Colonic mucosa (tissue), 4 donors: ENCODE measurements at places on chromosomes 7 and 10. TPM values are rescaled to one million over a fixed set of nuclear protein-coding genes. Genes with fewer than 3 reads are reported as not detected.
A peak's percentile ranks its signal among the peaks of the same experiment; 100 is the strongest.

DNA sequence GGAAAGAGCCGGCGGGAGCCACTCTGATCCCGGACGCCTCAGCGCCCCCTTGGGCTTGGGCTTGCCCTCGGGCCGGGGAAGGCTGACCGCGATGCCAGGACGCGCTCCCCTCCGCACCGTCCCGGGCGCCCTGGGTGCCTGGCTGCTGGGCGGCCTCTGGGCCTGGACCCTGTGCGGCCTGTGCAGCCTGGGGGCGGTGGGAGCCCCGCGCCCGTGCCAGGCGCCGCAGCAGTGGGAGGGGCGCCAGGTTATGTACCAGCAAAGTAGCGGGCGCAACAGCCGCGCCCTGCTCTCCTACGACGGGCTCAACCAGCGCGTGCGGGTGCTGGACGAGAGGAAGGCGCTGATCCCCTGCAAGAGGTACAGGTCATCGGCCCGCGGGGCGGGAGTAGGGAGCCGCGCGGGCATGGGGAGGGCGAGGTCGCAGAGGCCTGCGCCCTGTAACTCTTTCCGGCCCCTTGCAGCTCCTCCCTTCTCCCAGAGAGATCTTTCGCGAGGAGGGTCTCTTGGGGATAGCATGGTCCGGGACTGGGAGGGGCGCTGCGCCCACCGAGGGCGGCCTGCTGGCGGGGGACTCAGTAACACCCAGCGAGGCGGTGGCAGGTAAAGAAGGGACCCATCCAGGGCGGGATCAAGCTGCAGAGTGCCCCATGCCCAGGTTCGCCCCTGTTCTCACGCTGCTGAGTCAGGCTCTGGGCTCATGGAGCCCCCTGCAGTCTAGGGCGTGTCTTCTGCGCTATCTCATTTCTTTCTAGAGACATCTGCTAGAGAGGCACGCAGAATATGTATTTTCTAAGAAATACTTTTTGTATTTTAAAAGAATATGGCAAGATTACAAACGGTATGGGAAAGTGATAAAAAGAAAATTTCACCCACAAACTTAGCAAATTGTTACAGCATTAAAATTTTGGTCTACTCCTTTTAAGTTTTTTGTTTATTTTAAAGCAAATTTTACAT lies 687 bp downstream of the EPDR1 start:
- peak; percentile 46 for DNase-seq

- no peak for DNase-seq
Measured at GRCh38 chr7:50164559-50165170, 71.6 kb upstream of the ZPBP start.

- peak; percentile 78 for DNase-seq
Measured at GRCh38 chr10:3853547-3854303, 68.7 kb upstream of the KLF6 start.

- DNase-seq = no peak
Measured at GRCh38 chr7:130356121-130356875, 11.7 kb downstream of the CPA5 start.

GRCh38 chr7:100763556-100764140 lies 30.3 kb downstream of the ZAN start:
- DNase-seq = no peak

GRCh38 chr7:13181216-13181615 lies 493.8 kb downstream of the ARL4A start:
- DNase-seq = no peak

- DNase-seq = peak; percentile 47
Measured at GRCh38 chr10:96587264-96588059, 650 bp upstream of the TM9SF3 start.

- DNase-seq = no peak
Measured at GRCh38 chr10:48633381-48634197, 28.7 kb upstream of the ARHGAP22 start.

- DNase-seq = no peak
Measured at GRCh38 chr10:83706120-83706519, 433.2 kb upstream of the GHITM start.

DNA sequence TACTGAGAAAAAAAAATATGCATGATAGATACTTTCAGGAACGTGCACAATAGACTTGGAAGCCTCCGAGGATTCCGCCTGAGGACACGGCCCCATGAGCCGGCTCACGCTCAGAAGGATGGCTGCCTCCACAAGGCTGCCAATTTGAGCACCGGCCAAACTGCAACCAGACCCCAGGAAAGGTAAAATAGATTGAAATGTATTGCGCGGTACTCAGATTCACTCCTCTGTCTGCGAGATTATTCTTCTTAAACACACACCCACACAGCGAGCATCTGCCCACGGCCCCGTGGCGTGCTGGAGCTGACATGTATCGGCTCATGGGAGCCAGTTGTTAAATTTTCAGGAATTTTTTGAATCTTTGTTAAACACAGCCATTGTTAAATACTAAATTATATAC lies 653.2 kb upstream of the MKI67 start:
- DNase-seq = no peak

- no peak for DNase-seq
Measured at GRCh38 chr10:3763852-3764625, 21.0 kb downstream of the KLF6 start.

- no peak for DNase-seq
Measured at GRCh38 chr7:129370812-129371211, 63.4 kb upstream of the STRIP2 start.

DNA sequence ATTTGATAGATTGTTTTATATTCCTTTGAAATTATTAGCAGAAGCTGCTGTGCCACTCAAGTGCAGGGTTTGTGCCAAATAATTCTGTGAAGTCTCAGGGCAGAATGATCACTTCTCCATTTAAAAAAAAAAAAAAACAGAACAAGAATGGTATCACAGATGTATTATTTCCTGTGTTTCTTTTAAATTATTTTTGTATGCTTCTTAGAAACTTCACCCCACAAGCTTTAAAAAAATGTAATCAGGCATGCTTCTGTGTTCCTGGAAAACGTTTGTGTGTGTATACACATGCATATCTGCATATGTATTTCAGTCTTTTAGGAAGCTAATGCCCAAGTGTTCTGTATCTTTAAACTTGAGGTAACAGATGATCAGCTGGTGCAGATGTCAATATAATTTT lies 6.3 kb upstream of the CD36 start:
- DNase-seq = no peak

DNA sequence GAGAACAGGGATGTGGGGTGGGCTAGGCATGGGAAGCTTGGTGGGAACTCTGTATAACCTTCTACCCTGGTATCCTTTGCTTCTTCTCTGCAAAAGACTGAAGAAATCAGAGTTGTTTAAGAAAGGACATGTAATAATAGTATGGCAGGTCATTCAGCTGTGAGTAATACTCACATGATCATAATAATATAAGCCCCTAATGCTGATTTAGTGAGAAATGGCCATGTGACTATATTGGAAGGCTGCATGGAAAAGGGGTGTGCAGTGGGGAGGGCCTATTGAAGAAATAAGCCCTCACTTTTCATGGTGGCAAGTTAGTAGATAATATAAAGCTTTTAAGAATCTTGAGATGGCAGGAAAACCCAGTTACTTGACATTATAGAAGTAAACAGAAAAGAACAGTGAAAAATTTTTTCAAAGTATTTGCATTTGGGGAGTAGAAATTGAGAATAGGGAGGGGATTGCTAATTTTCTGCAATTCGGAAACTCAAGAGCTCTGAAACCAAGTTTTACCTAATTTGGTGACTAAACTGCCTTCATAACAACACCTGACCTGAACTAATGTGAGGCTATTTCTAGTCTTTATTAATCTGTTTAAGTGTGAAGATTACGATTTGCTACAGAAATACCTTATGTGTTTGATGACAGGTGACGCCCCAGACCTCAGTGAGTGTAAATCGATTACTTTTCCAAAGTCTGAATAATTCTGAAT lies 44.4 kb downstream of the ATXN7L1 start:
- no peak for DNase-seq

DNA sequence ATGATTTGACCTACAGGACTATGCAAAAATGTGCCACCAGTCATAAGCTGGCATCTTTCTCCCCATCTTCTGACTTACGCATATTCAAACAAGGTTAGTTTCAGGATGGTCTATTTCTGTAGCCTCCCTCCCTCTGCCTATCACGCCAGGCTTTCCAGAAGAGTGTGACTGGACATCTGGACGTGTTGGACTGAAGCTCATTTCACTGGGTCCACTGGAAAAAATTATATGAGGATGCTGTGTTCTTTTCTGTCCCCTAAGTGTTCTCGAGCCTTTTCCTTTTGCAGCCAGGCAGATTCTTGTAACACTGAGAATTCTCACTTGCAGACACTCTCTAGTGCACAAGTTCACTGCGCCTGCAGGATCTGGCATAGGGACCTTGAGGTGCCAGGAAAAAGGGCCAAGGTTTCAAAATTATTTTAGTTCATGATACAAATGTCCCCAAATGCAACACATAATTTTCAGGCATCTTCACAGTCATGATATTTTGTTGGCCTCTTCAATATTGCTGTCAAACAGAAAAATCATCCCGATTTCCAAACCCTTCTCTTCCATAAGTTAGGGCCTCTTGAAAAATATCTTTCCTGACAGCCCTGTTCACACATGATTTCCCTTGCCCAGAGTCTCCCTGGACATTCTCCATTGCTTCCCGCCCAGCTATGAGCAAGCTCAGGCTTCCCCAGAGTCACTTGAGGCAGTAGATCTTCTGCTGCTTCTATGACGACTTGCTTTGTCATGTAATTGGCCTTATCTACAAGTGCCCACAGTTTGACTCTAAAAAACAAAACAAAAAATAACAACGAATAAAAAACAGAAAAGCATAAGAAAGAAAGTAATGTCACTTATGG lies 170.4 kb downstream of the BMPER start:
- no peak for DNase-seq

GRCh38 chr7:106485031-106485551 lies 175.9 kb downstream of the CCDC71L start:
- no peak for DNase-seq

The GNB2 gene
- 312 TPM for total RNA-seq

The FKBP6 gene
- total RNA-seq = not detected

The OR2AE1 gene
- not detected for total RNA-seq

The AGMO gene
- total RNA-seq = 0.37 TPM

The VPS37D gene
- 0.62 TPM for total RNA-seq

The IQUB gene
- total RNA-seq = not detected
